ENCODE measurements at places on chromosomes 4 and X.

- DNase-seq, result no peak
Observed at GRCh38 chr4:38957893-38958292, 74.3 kb downstream of the TMEM156 start.

DNA sequence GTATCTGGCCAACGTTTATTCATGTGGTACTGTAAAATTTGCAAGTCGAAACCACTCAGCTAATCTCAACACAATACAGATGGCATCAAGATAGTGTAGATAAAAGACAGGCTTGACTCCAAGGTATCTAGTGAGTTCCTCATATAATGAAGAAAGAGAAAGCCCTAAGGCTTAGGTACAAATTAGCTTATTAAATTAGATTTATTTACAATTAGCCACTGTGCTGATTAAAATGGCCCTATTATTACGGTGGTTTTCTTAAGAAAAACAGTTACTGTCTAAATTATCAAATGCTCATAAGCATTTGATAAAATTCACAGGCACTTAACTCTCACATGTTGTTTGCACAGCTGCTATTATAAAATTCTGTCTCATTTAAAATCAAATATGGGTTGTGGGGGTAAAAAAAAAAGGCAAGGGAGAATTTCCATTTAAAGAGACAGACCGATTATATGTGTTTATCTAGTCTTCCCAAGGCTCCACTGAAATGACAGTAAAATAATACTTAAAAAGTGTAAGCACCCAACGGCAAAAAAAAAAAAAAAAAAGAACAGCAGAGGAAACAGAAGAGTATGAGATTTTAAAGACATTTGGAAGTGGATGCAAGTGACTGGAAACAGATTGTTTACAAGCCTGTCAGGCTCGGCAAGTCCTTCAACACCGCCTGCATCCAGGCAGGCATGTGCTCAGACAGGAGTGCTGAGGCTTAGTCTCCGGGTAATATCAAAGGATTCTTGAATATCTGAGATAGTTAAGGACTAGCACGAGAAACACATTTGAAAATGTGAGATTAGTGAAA, 55.1 kb downstream of the FAM13A start:
- DNase-seq, result no peak

DNA sequence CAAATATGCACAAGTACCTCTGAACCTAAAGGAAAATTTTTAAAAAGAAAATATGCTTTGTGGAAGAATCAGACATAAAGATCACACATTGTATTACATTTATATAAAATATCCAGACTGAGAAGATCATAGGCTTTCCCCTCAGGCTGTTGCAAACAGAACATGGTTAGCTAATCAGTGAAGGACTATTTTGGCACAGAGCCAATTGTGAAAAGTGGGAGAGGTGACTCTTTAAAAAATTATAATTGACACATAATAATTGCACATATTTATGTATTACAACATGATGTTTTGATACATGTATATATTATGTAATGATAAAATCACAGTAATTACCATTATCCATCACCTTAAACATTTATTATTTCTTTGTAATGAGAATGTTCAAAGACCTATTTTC, 44.1 kb upstream of the FOXR2 start:
- DNase-seq, result no peak

GRCh38 chrX:118742176-118742575, 14.8 kb downstream of the IL13RA1 start:
- DNase-seq, result no peak

- no peak for DNase-seq
Observed at GRCh38 chr4:183288955-183289354, 31.1 kb downstream of the CLDN22 start.

DNA sequence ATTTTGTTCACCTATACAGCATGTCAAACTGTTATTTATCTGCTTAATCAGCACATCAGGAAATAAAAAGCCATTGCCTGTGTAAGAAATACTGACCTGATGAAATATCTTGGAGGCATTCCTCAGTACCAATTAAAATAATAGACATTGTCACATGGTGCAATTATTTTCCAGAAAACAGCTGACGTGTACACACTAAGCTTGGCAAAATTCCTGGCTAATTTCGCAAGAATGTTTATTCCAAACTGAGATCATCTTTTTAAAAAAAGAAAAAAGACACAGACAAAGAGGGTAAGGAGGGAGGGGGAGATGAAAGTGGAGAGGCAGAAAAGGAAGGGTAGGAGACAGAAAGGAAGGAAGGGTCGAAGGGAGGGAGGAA, 61.9 kb upstream of the NFKB1 start:
- DNase-seq, result no peak
